ENCODE measurements at places on chromosomes 2 and 18. TPM values are rescaled to one million over a fixed set of nuclear protein-coding genes. Genes with fewer than 3 reads are reported as not detected.

GRCh38 chr2:174062934-174063333 lies 97.8 kb upstream of the SP3 start:
- DNase-seq: no peak

- DNase-seq: no peak
Measured at GRCh38 chr2:234502285-234502918, 5.5 kb upstream of the ARL4C start.

AOX1 gene
- 75.0 TPM for total RNA-seq

CYBRD1 gene
- total RNA-seq: 59.7 TPM

C2orf92 gene
- 21.3 TPM for total RNA-seq

Measured in body of pancreas (tissue), 4 donors.